Fibroblast of skin of scalp (primary cell): ENCODE measurements at places on chromosomes 2 and 18.

GRCh38 chr2:178418426-178418825 lies 32.5 kb downstream of the PRKRA start:
- DNase-seq, result no peak

- DNase-seq, result no peak
Observed at GRCh38 chr2:74530239-74531187, 780 bp downstream of the HTRA2 start.

DNA sequence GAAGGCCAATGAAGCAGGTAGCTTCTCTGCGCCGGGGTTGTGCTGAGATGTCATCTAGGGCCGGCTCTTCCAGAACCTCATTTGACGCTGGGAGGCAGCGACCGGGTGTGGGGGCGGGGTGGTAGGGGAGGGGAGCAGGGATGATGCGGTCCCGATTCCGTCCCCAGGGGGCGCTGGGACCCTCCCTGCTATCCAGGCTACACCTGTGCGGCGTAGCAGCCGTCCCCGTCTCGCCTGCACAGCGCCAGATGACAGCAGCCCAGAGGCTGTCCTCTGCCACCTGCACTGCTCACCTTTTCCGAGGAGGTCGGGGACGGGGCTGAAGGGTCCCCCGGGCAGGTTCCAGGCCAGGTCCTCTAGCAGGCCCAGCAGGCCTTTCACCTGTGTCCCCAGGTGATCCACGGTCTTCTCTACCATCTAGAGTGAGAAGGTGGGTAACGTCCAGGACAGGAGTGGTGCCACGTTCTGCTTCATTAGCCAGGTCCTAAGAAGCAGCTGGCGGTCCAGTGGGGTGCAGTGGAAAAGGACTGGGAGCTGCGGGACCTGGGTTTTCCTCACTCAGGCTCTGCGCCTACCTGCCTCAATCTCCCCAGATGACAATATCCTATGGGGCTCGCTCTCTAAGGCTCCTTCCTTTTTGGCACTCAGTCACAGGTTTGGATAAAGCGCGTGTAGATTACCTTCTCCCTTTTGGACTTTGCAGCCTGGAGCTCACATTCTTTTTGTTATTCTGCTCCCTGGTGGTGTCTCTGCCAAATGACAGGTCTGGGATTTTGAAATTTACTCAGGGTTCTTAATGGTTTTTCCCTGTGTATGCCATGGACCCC lies 56.0 kb upstream of the RAB6C start:
- peak; percentile 52 for DNase-seq

GRCh38 chr2:14735696-14736095 lies 103.2 kb downstream of the LRATD1 start:
- DNase-seq, result no peak

DNA sequence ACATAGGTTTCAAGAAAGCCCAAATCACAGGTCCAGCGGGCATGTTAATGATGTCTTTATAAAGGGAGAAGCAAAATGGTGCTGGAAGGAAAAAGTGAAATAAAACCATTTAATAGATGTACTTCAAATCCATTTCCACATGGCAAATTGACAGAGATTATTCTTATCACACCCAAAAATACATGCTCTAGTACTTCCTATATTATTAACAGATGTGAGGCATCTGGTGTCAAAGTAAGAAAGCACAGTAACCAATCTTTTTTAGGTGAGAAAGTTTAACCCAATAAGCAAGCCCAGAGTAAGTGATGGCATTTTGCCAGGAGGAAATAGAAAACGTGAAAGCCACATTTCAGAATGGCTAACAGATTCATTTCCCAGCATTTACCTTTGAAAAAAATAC lies 128.0 kb downstream of the ABCA12 start:
- DNase-seq, result no peak

GRCh38 chr2:197615016-197615652 lies 60.3 kb downstream of the RFTN2 start:
- no peak for DNase-seq

DNA sequence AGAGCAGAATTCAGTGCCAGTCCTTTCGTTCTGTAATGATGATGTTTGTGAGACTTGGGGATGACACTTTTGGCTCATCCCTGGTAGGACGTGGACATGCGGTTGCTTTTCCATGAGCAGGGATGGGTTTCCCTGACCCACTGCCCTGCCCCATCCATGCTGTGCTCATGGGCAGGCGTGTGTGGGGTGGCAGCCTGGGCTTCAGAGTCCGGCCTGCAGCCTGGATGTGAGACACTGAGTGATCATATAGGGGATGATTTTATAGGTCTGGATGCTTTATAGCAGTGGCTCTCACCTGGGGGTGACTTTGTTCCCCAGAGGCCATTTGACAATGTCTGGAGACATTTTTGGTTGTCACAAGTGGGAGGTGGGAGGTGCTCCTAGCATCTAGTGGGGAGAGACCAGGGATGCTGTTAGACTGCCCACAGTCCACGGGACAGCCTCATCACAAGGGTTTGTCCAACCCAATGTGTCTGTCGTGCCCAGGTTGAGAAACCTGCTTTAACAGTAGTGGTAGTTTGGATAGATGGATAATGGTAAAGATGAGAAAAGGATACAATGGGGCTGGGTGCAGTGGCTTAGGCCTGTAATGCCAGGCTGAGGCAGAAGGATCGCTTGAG lies 38.9 kb downstream of the LDLRAD4 start:
- DNase-seq, result no peak

GRCh38 chr18:33669589-33669988 lies 91.6 kb downstream of the ASXL3 start:
- DNase-seq, result no peak
